ENCODE measurements at places on chromosomes 16 and 17.

GRCh38 chr16:77780378-77780837 lies 8.0 kb upstream of the VAT1L start:
- DNase-seq = peak; percentile 69

GRCh38 chr17:78475211-78475610 lies 96.8 kb downstream of the PGS1 start:
- DNase-seq = no peak

DNA sequence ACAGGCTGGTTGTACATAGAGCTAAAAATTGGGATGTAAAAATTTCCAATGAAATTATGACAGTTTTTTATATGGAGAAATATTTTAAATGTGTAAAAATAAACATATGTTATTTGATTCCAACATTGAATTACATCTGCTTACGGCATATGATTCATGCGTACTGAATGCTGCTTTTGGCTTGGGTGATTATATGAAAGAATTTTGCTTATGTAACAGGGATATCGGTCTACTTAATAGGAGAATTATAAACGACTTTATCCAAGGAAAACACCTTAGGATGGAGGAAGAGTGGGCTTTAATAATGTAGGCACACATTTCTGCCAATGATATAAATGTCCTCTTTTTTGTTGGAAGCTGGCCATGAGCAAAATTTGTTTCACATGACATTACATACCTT lies 197.3 kb upstream of the GOT2 start:
- peak; percentile 30 for DNase-seq

DNA sequence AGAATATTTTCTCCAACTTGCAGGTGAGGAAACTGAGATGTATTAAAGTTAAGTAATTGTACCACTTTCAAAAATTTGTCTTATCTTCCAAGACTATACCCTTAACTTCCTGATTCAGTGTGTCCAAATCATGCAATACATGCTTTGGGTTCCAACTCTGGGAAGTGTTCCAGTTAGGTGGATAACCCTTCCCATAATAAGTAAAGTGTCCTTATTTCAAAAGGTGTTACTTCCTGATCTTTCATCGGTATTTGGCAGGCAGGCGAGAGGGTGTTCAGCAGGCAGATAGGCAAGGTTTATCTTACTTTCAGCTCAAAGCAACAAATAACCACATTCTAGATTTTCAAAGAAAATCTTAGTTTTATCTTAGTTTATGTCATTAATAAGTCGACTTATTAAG lies 46.3 kb upstream of the ARHGAP44 start:
- no peak for DNase-seq

- DNase-seq = no peak
These were observed 19.7 kb upstream of the SLC25A19 start for GRCh38 chr17:75308732-75309629.

- peak; percentile 53 for DNase-seq
These were observed 1.2 kb downstream of the SNTB2 start for GRCh38 chr16:69188236-69188549.

DNA sequence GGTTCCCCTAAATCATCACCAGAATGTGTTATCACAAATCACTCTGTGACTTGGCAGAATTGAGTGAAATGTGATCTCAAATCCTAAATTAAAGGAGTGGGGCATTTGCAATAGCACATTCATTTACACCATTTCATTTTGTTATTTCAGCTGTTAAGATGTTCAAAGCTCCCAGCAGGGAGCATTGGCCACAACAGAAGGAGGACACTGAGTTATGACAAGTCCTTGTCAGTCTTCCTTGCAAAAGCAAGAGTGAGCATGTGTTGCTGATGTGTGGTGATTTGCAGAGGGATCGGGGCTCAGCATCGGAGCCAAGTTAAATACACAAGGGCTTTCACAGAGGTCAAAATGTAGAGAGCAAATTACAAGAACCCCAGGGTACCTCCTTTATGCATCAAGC lies 372.2 kb upstream of the CDH5 start:
- no peak for DNase-seq

DNA sequence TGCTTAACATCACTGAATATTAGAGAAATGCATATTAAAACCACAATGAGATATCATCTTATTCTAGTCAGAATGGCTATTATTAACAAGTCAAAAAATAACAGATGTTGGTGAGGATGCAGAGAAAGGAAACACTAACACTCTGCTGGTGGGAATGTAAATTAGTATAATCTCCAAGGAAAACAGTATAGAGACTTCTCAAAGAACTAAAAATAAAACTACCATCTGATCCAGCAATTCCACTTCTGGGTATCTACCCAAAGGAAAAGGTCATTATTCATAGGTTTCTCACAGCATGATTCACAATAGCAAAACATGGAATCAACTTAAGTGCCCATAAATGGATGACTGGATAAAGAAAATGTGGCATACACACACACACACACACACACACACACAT lies 166.4 kb downstream of the CEP112 start:
- peak; percentile 81 for DNase-seq

DNA sequence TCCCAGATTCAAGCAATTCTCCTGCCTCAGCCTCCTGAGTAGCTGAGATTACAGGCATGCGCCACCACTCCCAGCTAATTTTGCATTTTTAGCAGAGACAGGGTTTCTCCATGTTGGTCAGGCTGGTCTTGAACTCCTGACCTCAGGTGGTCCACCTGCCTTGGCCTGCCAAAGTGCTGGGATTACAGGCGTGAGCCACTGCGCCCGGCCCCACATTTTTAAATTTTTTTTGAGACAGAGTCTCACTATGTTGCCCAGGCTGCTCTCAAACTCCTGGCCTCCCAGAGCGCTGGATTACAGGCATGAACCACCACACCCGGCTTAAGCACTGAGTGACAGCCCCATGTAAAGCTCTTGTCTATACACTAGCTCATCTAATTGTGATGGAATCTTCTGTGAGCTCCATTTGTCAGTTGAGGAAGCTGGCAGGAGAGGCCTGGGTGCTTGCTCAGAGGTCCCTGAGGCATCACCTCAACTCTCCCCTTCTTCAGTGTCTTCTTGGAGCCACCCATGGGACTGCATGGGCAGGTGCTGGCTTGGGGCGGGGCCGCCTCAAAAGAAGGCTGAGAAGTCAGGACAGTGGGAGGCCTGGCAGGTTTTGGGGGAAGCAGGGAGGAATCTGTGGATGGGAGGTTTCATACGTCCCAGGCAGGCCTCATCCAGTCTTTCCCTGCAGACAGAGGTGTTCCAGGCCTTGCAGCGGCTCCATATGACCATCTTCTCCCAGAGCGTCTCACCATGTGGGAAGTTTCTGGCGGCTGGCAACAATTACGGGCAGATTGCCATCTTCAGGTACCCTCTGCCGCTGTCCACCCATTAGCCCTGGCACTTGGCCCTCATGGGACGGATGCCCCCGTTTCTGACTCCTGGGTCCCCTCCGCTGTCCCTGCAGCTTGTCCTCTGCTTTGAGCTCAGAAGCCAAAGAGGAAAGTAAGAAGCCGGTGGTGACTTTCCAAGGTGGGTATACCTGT lies 1.5 kb downstream of the THOC6 start:
- DNase-seq = no peak

DNA sequence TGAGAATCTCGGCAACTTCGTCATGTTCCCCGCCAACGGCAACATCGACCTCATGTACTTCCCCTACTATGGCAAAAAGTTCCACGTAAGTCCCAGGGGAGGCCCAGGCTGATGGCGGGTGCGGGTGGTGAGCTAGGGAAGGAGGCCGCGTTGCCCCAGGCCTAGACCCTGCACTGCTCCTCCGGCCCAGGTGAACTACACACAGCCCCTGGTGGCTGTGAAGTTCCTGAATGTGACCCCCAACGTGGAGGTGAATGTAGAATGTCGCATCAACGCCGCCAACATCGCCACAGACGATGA lies 4.8 kb downstream of the ATP1B2 start:
- DNase-seq = no peak

- DNase-seq = peak; percentile 76
These were observed 522 bp upstream of the VEZF1 start for GRCh38 chr17:57988301-57989250.

DNA sequence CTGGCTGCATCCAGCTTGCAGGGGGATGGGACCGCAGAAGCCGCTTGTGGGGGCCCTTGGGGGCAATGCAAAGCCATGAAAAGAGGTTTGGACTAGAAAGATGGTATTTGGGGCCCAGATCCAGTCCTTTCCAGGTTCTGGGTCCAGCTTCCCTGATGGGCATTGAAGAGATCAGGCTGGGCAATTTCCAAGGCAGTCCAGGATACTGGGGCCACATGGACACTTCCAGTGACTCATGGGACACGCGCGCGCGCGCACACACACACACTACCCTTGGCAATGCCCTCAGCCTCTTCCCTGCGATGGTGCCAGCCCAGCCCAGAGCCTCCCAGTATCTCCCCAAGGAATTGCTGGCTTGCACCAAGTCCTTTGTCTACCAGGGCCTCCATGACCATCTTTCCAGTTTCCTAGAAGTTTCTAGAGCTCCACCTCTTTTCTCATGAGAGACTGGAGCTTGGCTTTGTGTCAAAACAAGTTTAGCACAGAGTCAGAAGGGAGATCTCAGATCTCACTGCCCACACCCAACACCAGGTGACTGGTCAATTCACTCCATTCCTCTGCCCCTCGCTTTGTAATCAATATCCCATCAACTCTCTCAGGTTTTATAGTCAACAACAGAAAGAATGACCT lies 44.3 kb downstream of the WNT3 start:
- DNase-seq = peak; percentile 17

DNA sequence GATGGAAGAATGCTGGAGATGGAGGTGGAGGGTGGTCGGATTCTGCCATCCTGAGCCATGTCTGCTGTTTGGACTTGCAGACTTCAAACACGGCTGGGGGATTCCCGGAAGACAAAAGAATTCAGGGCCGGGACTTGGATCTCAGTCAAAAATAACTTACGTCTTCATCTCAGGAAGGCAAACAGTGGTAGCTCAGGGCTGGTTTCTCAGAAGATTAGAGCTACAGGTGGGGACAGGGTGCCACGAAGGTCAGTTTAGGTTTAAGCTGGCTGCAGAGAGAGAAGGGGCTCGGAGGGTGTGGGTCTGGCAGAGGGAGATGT lies 4.3 kb upstream of the RHBDL3 start:
- DNase-seq = no peak

GRCh38 chr16:58732545-58733247 lies 1.4 kb downstream of the GOT2 start:
- peak; percentile 24 for DNase-seq

- DNase-seq = no peak
These were observed 265.7 kb upstream of the KCNJ16 start for GRCh38 chr17:69809331-69809730.

GRCh38 chr16:80447241-80447640 lies 93.6 kb upstream of the DYNLRB2 start:
- DNase-seq = no peak

- no peak for DNase-seq
These were observed 78.3 kb downstream of the PLD6 start for GRCh38 chr17:17127730-17128291.

GRCh38 chr17:59277031-59277430 lies 54.4 kb upstream of the YPEL2 start:
- no peak for DNase-seq

- peak; percentile 74 for DNase-seq
These were observed at the start of gene ORAI3 for GRCh38 chr16:30948667-30949649. TSS of gene ORAI3 (plus strand) at chr16:30949068. CDS start at chr16:30949290, 222 bp downstream.

DNA sequence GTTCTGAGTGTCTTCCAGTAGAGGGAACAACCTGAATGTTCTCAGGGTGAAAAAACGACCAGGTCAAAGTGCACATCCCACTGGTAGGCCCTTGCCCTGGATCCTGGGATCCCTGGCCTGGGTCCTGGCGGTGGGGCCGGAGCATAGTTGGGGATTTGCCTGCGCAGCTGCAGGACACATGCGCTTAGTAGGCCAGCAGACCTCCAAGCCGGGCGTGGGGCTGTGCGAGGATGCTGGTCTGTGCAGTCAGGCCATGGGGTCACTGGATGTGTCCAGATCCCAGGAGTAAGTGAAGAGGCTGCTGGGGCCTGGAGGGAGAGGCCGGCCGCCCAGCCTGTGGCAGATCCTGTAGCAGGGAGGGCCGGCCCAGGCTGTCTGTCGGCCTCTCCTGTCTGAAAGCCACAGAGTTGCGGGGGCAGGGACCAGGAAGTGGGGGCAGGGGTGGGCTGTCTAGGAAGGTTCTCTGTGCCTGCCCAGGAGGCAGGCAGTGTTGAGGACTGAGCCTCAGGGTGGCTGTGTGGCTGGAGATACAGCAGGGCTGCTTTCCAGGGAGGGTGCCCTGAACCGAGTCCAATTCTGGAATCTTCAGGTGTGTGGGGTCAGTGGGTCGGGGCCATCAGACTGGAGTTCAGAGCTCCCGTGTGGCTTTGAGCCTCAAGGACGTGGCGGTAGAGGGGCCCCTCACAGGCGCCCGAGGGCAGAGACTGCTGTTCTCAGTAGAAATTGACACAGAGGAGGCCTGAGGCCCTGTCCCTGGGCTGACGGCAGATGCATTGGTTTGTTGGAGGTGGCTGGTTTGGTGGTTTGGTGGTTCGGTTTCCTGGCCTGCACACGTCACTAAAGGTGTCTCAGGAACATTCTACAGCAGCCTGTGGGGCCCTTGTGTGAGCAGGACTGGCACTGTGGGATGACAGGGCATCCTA lies 17.2 kb upstream of the NUDT16L1 start:
- no peak for DNase-seq

DNA sequence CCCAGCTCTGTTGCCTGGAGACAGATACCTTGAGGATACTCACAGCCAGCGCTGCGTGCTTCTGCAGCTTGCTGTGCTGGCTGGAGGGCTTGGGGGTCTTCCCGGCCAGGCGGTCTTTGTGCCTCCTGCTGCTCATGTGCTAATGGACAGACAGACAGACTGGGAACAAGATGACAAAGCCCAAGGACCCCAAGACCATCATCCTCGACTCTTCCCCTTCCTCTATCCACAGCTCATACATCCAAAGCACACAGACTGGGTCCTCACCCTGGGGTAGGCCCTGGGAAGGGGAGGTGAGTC lies 7.7 kb downstream of the NKIRAS2 start:
- DNase-seq = no peak

- peak; percentile 31 for DNase-seq
These were observed 30.9 kb downstream of the FAM222B start for GRCh38 chr17:28811651-28812090.

- DNase-seq = no peak
These were observed 64.6 kb downstream of the NKD1 start for GRCh38 chr16:50612849-50613198.

DNA sequence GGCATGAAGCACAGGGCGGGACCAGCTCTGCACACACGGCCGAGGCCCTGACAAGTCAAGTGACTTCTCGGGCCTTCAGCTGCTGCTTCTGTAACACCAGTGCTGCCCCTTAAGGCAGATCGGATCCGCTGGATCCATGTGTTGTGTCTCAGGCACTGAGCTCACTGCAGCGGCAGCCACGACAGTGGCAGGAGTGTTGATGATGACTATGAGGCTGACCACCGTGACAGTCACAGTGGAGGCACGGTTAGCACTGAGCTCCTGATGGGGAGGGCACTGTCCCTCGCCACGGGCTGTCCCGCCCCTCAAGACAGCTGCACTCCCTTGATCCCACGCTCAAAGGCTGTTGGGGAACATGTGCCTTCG lies 29.4 kb downstream of the PEMT start:
- no peak for DNase-seq
